ENCODE measurements at places on chromosomes 16 and 17.

DNA sequence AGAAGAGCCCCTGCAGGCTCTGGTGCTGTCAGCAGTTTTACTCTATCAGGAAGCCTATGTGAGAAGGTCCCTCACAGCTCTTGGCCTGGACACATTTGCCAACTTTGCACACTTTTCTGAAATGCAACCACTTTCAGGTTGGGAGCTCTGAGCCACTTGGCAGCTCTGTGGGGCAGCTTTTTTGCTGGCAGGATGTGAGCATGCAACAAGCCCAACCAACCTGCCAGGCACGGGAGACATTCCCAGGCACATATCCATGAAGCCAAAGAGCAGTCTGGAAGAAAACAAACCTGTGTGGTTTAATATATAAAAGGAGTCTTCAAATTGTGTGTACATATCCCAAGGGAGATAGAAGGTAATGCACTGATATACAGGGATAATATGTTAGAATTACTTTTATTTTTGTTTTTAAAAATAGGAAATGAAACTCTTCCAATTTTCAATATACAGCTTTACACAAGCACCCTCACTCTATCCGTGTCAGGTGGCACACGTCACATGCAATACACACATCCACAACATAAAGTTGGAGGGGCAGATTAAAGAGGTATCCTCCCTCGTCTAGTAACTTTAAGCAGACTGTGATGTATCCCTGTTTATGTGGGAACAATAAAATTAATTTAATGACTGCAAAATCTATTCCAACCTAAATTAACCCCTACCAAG, 57.4 kb upstream of the COX10 start:
- no peak for DNase-seq

- no peak for DNase-seq
These were observed 5.1 kb upstream of the BAIAP2 start for GRCh38 chr17:81029859-81030258.

DNA sequence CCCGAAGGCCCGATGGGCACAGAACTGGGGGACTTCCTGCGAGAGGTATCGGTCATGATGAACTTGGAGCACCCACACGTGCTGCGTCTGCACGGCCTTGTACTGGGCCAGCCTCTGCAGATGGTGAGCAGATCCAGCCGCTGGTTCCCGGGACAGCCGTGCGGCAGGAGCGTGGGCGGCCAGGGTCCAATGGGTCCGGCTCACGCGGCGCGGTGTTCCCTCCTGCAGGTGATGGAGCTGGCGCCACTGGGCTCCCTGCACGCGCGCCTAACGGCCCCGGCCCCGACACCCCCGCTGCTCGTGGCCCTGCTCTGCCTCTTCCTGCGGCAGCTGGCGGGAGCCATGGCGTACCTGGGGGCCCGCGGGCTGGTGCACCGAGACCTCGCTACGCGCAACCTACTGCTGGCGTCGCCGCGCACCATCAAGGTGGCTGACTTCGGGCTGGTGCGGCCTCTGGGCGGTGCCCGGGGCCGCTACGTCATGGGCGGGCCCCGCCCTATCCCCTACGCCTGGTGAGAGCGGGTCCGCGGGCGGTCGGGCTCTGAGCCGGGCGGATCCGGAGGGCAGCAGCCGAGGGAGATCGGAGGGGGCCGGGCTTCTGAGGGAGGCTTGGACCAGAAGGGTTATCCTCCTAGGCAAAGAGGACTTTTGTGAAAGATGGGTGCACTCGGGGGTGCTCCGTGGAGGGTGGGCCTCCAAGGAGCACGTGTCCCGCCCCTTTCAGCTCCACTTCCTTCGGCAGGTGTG, 3.0 kb downstream of the TNK1 start:
- DNase-seq, result no peak

DNA sequence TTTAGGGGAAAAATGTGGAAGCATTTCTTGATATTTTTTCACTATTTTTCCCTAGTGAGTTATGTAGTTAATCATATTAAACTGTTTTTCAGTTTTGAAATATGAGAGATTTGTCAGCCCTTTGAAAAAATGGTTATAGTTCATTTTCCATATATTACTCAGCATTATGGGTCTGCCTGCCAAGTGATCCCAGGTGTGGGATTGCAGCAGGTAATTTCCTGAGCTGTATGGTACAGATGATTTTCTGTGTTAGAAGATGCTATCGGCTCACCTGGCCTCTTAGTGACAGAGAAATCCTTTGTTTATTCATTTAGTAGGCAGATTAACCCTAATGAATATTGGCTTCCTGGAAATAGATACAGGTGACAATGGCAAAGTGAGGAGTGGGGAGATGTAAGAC, 275.1 kb upstream of the TBX2 start:
- DNase-seq, result no peak

GRCh38 chr16:69469807-69470561, 45.6 kb downstream of the CYB5B start:
- DNase-seq, result no peak

- DNase-seq, result no peak
These were observed 354.1 kb downstream of the SEC14L1 start for GRCh38 chr17:77494664-77495435.

- DNase-seq, result no peak
These were observed 39.3 kb downstream of the YPEL2 start for GRCh38 chr17:59370593-59371299.

DNA sequence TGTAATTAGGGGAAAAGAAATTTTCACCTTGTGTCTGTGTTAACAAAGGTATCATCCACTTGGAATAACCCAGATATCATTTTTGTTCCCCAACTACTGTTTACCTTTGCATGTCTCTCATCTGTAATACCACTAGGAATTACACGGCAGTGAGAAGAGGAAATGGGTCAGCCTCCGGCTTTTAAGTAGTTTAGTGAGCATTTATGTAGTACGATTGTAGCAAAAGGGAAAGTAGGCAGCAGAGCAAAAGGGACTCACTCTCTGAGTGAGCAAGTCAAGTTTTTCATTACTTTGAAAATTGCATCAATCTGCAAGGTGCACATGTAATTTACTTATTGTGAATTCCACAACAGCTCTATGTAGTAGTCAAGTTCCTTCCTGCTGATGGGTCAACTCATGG, 11.2 kb downstream of the PHF12 start:
- DNase-seq, result no peak

DNA sequence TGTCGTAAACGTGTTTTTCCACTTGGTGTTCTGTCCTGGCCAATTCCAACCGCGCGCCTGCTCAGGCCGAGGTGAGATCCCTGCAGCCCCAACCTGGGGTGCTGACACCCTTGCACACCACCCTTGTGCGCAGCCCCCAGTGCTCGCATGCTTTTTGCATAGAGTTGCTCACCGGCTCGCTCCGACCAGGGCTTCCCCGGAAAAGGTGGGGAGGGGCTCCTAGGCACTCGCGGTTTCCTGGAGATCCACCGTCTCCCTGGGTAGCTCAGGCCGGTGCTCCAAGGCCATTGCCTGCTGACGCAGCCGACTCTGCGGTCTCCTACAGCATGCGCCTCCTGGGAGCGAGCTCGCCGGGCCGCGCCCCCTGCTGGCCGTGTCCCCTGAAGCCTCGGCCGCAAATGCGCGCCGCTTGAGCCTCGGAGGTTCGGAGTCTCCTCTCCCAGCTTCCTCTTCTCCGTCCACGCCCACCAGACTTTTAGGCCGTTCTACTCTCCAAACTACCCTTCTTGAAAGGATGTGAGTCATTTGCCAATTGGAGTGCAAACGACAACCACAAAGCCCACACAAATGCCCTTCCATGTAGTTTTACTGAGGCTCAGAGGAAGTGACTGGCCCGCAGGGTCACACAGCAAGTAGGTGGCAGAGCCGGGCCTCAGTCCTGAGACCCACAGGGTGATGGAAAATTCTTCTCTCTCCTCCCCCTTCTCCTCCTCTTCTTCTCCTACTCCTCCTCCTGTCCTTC, 7.2 kb upstream of the PDP2 start:
- DNase-seq, result no peak

DNA sequence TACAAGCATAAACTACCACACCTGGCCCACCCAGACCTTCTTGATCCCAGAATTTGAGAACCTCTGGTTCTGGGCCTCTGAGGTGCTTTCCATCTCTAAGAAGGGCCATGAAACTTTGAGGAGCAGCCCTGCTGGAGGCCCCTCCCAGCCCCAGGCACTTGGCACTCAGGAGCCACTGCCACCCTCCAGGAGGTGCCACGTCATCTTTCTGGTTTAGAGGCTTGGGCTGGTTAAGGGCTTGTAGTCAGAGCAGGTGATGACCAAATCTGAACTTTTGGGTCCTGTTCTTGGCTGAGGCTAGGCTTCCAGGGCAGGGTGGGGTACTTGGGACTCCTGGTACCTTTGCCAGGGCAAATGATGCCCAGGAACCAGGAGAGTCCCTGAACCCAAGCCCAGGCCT, 13.8 kb upstream of the DLX4 start:
- no peak for DNase-seq

DNA sequence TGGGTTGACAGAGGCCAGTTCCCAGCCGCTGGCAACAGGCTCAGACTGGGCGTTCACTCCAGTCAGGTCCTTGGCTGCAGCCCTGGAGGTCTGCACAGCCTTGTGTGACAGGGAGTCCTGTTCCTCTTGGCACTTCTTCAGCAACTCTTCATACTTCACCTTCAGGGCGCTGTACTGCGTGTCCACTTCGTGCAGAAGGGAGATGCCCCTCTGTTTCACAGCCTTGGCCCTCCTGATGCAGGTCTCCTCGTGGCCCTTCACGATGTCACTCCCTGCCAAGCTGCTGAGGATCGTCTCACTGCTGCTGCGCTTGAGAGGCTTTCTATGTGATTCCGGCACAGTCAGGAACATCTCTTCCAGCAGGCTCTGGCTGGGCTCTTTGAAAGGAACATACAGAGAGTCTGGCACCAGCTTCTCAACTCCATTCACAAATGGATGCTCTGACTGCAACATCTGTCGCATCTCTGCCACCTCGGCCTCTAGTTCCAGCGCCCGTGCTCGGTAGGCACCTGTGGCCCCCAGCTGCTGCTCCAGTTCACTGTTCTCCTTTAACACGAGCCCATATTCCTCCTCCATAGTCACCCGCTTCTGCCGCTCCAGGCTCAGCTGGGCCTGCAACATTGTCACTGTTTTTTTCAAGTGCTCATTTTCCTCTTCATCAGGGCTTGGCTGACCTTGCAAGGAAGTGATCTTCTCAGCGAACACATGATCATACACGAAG, 27.2 kb downstream of the CDR2 start:
- DNase-seq, result no peak

- no peak for DNase-seq
These were observed 10.2 kb upstream of the NATD1 start for GRCh38 chr17:21263376-21263775.

DNA sequence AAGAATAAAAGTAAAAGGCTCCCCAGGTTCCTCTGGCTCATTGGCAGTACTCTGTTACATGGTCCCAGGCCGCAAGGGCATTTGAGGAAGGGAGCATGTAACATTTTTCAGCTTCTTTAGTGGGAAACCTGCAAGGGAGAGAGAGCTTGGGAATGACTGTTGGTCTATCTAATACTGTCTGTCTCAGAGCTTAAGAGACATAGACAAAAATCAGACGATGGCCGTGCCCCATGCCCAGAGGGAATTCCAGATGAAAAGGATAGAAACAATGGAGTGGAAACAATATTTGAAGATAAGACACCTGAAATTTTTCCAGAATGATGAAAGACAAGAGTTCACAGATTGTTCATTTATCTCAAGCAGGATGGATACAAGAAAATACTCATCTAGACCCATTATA, 48.1 kb upstream of the ADORA2B start:
- DNase-seq, result peak; percentile 55

DNA sequence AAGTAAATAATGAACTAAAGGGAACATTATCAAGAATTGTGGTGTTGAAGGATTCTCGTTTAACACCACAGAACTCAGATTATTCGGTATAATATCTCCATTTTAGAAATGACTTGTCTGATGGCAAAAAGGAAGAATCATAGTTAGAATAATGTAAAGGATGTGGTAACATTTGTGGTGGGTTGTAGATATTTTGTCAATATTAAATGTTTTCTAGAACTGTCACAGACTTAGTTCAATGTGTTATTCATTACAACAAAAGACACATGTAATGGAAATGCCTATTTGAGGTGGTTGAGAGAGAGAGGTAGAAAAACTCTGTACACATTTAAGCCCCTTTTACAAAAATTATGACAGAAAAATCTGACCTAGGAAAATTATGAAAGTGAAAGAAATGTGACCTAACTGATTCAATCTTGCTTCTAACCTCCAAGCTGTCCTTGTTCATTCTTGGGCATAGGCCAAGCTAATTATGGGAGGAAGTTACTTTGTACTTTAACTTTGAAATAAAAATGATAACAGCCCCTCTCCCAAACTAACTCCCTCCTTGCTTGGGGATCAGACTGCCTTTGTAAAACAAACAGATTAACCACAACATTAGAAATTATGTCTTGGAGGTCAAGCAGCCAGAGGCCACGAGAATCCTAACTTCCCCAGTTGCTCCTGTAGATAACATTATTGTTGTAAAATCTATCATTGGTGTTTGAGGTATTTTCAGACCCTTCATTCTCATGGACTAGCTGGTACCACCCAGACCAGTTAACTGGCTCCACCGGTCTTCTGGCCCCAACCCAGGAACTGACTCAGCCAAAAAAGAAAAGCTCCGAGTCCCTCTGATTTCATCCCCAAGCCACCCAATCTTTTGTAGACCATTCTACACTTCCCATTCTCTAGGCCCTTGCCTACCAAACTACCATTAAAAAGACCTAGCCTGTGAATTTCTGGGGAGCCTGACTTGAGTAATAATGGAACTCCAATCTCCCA, 1287.8 kb upstream of the CDH8 start:
- DNase-seq, result no peak

DNA sequence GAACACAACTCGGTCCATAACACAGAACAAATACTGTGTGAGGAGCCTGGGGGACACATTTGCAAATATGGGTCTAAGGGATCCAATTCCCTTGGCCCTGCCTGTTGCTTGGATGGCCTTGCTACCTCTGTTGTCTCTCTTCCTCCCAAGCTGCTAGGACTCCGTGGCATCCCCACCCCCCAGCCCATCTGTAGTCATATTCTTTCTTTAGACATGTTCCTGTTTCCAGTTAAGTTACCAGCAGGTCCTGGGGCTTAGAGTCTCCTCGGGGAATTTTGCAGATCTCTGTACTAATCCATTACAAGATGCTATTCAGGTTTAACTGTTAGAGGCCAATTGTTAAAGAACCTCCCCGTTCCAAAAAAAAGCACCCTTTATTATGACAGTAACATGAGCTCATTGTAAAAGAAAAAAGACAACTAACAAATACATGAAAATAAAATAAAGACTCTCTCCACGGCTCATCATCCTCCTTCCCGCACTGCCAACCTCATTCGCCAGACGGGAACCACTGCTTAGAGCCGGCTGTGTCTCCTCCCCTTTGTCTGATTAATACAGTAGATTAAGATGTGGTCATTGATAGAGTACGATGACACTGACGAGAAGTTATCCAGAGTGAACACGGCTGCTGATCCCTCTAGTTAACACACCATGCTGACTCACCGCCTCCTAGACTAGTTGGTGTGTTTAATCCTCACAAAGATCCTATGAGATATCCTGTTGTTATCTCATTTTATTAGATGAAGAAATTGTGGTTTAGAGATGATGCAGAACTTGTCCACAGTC, 22.2 kb downstream of the HS3ST4 start:
- no peak for DNase-seq

- DNase-seq, result no peak
These were observed 17.2 kb downstream of the CORO7 start for GRCh38 chr16:4399001-4399730.

- no peak for DNase-seq
These were observed 11.2 kb upstream of the SMG1 start for GRCh38 chr16:18937390-18937789.

- DNase-seq, result no peak
These were observed 24.2 kb downstream of the ACTG1 start for GRCh38 chr17:81488276-81488860.

Measured in vagina (tissue), 2 donors.